Activated naive CD4-positive, alpha-beta T cell (primary cell): ENCODE measurements at places on chromosomes 5 and 9.
A peak's percentile ranks its signal among the peaks of the same experiment; 100 is the strongest.

- DNase-seq, result no peak
These were observed 67.5 kb upstream of the CKMT2 start for GRCh38 chr5:81165493-81166119.

- no peak for DNase-seq
These were observed 45.4 kb downstream of the ALDH1A1 start for GRCh38 chr9:72907421-72907820.

DNA sequence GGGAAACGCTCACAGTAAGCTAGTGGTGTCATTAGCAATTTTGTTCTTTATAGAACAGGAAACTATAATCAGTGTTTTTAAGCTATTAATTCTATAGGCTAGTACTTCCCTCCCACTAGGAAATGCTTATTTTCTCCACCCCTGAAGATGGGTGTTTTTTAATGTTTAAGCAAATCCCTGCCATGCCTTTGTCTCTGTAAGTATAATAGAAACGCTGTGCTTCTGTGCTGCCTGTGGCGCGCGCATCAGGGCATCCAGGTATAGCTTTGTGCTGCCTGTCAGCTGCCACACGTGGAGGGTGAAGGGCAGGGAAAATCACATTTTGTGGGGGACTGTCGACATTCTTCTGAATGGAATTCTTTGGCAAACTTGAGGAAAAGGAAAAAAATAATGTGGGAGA lies 217.5 kb downstream of the RAB3C start:
- no peak for DNase-seq

- DNase-seq, result no peak
These were observed 166.0 kb downstream of the COL23A1 start for GRCh38 chr5:178423901-178424809.

- no peak for DNase-seq
These were observed 29.0 kb upstream of the CCNJL start for GRCh38 chr5:160341309-160341870.

DNA sequence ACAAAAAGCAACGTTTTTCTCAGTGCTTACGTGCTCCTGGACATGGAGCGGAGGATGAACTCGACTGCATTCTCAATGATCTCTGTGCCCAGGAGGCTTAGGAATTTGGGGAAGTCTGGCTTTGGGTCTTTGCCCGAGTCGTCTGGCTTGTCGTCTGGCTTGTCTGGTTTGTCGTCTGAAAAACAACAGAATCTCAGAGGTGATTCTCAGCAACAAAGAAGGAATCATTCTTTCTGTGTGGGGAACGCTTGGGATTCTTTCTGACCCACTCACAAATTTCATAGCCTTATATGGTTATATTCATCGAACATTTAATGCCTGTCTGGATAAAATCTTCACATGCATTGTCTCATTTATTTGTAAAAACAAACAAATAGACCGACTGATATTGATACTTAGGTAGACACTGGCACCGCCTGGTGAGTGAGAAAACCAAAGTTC lies 4.7 kb downstream of the C5orf46 start:
- DNase-seq, result no peak

DNA sequence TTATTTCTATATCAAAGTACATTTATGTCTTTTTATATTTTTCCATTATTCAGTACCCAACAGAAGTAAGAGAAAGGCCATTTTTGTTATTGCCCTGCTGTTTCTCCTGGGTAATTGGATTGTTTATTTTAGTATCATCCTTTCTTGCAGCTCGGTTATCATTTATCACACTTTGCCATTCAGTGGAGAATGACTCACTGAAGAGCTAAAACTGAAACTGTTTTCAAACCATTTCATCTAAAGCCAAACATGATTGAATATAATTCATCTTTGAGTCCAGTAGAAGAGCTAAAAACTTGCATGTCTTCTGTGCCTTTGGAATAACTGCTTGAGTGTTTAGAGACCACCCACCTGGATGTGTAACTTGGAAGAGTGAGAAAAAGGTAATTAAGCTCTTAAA lies 139.5 kb upstream of the PRDM9 start:
- no peak for DNase-seq

DNA sequence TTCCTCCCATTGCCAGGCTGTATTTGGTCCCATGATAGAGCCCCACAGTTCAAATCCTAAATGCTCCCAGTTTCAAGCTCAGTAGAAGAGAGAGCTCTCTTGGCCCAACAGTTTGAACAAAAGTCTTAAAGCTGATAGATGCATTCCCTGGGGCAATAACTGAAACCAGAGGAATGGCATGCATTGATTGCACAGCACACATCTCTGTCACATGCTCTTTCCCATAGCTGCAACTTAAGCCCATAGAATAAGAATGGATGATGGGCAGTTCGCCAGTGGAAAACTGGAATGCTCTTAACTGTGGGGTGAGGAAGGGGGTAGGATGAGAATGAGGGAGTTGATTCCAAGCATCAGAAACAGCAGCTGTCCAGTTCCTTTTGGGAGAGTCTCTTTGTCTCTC lies 1942.4 kb upstream of the WWC1 start:
- no peak for DNase-seq

- no peak for DNase-seq
These were observed 326.5 kb downstream of the NTRK2 start for GRCh38 chr9:84996029-84996428.

DNA sequence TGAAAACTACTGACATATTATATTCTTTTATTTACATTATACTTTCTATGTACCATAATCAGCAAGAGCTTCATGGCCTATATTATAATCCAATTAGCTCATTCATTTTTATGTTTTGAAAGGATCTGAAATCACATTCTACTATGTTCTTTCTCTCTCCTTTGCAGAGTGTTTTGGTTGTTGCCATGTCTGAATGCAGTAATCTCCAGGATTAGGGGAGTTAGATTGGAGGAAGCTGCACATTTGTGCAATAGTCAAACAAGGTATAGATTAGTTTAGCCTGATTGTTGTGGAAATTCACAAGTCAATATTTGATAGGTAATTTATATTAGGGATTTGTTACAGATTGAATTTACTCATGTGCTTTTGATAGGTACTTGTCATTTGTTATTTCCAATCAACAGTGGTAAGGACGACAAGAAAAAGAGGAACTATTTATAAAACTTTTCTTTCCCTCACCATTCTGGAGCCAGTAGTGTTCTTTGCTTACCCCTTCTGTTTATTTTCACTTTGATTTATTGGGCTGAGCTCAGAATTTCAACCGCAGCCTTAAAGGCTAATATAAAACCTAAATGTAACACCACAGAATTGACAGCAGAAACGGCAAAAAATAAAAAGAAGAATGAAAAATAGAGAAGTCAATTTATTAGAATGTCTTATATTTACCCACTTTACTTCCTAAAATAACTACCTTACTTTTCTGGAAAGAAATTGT lies 597.0 kb downstream of the CHSY3 start:
- DNase-seq, result no peak

- no peak for DNase-seq
These were observed 116.2 kb downstream of the CDK5RAP2 start for GRCh38 chr9:120463765-120464164.

GRCh38 chr9:4299005-4299795 lies 668 bp downstream of the GLIS3 start:
- DNase-seq, result peak; percentile 25

- no peak for DNase-seq
These were observed 2.5 kb downstream of the ENTR1 start for GRCh38 chr9:136407911-136408310.

DNA sequence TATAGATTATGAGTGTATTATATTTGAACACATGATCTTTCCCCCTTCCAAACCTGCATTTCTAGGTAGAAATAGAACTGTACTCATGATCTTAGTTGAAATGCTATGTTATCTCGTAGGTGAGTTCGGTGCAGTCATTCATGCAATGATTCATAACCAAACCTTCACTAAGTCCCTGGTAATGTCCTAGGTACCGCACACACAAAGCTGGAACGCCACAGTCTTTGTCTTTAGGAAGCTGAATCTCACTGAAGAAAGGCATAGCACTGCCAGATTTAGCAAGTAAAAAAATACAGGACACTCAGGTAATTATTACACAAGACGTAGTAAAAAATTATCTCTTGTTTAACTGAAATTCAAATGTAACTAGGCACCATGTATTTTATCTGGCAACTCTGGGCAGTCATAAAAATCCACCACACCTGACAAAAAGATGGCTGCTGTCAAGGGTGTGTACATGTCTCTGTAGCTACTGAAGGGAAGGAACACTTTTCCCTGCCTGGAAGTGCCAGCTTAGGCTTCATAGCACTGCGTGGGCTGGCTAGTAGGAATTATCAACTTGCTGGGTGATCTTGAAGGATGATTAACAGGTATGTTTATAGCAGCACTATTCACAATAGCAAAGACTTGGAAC lies 28.0 kb upstream of the TXN start:
- DNase-seq, result no peak

DNA sequence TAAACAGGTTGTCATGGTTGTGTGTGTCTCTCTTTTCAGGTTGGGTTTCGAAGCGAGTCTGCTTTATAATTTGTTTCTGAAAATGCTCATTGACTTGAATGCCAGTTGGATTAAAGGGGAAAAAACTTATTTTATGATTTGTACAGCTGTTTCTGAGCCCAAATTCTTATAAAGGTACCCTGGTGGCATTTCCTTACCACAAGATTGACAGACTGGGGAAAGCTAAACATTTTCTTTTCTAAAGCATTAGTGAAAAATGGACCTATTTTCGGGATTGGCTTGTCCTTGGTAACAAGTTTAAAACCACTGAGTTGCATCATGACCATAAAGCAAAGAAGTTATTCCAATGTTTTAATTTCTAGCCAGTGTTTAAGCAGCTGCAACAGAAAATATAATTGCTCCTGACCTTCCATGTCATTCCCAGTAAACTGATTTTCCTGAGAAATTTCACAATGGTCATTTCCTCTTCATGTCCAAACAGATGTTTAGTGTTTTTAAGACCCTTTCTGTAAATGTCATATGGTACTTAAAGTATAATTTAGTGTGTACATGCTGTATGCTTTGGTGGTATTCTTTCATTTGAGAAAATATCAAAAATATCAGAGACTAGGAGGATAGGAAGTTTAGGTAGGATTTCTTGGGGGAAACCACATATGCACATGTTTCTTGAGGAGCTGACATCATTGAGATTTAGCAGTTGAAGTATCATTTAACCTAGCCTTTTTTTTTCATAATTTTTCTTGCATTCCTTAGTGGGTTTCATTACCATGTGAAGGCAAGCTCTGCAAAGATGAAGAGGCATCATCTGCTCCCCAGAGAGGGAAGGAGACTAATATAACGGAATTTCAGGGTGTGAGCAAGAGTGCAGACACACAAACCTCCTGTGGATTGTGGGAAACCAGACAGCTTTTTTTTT lies 667.1 kb upstream of the RGMB start:
- DNase-seq, result no peak
